ENCODE measurements at places on chromosomes 2 and 18.

- no peak for DNase-seq
Measured at GRCh38 chr2:22946553-22946952, 438.4 kb upstream of the KLHL29 start.

DNA sequence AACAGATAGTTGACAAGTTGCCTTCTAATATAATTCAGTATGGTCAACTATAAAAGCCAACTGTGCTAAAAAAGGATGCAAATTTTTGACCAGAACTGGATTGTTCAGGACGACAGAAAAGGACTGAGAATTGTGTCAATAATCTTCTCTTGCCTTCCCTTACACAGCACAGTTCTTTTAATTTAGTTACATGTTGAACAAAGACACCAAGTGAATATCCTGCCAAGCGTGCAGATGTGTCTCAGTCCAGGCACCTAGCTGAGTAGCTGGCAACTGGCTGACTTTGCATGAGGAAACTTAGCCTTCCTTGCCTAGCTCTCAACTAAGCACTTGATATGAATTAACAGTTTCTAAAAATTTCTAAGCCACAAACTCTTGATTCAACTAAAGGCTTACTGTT, 801.4 kb downstream of the BCL11A start:
- DNase-seq = no peak

DNA sequence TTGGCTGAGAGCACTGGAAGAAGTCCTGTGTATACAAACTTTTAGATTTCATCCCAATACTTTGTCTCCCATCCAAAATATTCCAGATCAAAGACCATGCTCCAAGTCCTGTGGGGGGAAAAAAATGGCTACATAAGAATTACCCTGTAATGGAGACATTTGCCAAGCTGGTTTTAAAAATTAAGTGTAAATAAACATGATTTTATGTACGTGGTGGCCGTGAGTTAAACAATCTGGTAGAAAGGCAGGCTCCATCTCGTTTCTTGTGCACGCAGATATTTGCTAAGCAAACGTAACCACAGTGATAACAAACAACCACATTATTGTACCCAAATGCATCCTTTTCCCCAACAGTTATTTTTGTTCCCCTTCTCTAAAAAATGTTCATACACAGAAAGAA, 176.4 kb downstream of the ZNF516 start:
- DNase-seq = no peak

GRCh38 chr2:142893241-142893640, 15.8 kb downstream of the KYNU start:
- DNase-seq = no peak

DNA sequence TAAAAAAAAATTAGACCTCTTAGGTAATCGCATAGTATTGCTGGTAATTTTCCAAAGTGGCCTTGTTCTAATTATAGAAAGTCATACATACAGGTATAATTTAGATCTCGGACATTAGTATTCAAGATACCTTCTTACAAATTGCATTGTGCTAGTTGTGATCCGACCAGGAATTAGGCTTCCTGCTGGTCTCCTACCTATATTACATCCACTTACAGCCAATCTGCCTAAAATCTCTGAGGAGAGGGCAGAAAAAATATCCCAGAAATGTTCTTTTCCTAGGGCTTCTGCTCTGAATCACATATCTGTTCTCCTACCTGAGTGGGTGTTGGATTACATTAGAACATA, 314.7 kb upstream of the GULP1 start:
- DNase-seq = no peak

- DNase-seq = peak; percentile 60
Measured at GRCh38 chr2:56801770-56802169, 618.0 kb downstream of the CCDC85A start.

DNA sequence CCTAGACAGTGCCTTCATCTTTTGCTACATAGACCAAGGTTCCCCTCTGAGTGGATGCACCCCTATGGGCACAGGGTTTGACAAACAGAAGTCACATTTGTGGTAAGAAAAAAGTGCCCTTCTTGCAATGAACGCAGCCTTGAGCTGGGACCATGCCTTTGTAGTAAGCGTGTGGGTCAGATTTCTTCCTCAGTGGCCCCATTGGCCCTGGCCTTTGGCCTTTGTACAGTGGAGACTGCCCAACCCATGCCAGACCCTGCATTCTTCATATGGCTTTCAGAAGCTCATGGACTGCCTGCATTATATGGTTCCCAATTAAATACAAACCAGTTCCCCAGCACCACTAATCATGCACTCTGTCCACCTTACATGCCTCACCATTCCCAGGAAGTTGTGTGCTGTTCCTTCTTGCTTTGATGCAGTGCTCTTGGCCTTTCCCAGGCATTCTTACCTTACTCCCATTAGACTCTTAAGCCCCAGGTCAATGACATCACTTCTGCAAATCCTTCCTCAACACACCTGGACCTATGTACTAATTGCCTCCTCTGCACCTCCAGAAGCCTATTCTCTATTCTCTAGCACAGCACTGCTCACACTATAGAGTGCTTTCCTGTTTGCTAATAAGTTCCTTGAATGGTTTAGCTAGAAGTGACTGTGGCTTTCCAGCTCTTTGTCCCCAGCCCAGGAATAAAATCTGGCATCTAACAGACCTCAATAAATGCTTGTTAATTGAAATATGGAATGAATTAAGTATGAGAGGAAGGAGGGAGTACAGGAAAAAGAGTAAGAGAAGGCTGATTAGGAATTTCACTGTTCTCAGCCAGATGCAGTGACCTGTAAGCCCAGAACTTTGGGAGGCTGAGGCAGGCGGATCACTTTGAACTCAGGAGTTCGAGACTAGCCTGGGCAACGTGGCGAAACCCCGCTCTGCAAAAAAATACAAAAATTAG, 60.2 kb downstream of the TMEM247 start:
- no peak for DNase-seq

- no peak for DNase-seq
Measured at GRCh38 chr2:54370405-54371104, 85.6 kb upstream of the SPTBN1 start.

DNA sequence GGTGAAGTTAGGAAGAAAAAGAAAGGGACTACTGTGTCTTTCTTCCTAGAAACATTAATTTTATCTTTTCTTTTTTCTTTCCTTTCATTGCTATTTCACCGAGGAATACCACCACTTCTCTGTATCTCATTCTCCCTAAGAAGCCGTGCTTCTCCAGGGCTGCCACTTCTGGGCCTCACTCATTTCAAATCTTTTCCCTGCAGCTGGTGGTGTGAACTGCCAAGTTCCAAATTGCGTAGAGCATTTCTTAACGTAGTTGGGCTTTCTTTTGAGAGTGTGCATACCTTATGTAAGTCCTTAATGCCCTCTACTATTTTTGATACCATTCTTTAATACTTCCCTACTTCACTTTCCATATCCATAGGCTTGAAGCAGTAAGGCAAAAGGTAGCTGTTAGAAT, 66.7 kb upstream of the CYP1B1 start:
- no peak for DNase-seq

- no peak for DNase-seq
Measured at GRCh38 chr2:37366773-37367172, 22.3 kb downstream of the QPCT start.

DNA sequence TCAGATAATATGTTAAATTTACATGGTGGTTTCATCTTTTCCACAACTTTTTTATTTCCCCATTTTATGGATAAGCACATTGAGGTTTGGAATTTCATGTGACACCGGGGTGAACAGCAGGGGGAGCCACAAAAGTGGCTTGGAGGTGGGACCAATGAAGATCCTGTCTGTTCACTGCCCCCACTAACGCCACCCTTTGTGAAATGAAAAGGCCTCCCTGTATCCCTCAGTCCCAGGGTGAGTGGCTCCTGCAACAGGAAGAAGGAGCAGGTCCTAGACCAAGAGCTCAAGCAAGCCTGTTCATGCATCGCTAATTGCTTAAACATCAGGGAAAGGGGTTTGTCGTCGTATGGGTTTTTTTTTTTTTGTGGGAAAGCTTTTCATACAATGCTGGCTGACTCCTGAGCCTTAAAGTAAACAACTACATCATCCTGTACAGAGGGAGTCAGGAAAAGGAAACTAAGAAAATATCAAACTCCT, 267.8 kb upstream of the EPAS1 start:
- no peak for DNase-seq

GRCh38 chr2:108280466-108280865, 8.2 kb upstream of the SULT1C2 start:
- no peak for DNase-seq

DNA sequence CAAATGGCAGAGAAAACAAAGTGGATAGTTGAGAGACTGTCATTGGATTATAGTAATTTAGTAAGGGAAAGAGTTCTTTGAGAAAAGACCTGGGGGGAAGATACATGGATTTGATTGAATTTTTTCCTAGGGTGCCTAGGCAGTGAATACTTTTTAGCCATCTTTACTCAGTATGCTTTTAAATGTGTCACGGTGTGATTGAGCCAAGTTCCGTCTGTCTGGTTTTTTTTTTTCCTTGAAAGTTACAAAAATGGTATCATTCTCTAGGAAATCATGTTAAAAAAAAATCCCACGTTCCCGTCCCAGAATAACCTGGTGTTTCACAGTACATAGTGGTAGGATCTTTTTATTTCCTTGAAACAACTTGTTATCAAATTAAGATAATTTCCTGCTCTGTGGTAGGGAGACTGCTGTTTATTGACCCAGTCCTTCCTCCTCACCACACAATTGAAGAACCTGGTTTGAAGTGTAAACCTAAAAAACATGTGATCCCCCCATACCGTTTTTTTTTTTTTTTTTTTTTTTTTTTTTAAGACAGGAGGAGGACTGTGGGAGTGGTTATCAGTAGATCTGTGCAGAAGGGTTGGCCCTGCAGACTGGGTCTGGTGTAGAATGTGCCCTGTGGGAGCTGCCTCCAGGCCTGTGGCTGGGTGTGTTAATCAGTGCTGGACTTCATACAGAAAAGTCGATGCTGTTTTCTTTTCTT, 55.1 kb downstream of the DGKD start:
- DNase-seq = no peak

GRCh38 chr2:57465067-57465466, 581.5 kb upstream of the VRK2 start:
- DNase-seq = no peak

- DNase-seq = no peak
Measured at GRCh38 chr18:48022021-48022420, 91.6 kb upstream of the SMAD2 start.

DNA sequence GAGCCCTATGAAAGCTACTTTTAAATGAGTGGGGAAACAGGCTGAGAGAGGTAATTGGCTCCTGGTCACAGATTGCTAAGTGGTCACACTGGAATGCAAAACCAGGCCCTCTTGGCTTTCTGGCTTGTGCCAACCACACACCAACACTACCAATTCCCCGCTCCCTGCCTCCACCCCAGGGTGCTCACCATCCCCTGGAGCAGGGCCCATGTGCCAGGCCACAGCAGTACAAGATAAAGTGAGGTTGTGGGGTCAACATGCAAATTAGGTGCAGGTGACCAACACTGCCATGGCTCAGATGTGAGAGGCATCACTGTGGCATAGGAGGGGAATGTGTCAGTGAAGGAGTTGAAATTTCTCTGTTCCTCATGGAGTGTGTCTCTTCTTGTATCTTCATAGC, 312.5 kb downstream of the MYCN start:
- DNase-seq = no peak

DNA sequence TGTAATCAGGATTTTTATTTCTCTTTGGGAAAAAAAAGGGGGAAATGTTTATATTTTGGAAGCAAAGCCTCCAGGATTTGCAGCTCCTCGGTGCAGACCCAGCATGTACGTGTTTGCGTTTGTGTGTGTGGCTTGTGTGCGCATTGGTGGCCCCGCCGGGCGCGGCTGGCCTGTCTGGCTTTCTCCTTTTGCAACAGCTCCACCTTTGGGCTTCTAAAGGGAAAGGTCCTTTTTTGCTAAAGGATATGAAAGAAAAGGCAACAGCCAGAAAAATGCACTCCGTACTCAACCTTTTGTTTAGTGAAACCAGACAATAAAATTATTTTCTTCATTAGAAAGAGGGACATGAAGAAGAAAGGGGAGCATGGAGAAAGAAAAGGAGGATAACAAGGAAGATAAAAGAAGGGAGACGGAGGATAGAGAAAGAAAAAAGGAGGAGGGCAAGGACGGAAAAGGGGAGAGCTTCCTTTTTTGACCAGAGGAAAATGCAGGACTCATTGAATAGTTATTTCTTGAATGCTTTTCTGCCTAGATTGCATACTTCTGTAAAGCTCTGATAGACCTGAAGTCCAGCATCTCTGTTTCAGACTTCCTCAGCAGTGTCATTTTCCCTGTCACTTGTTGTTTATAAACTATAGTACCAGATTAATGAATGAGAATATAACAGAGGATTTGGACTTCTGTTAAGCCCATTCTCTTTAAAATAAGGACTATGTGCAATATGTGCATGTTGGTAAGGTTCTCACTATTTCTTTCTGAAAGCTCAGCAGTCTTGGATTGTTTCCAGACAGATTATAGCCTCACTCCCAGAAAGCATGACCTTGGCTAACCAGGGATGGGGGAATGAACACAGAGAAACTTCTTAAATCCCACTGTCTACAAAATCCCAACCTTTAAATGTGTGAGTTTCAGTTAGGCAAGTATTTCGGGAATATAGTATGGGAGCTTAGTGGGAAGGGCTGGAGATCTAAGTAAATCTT, 563.1 kb upstream of the PIK3C3 start:
- DNase-seq = peak; percentile 37

DNA sequence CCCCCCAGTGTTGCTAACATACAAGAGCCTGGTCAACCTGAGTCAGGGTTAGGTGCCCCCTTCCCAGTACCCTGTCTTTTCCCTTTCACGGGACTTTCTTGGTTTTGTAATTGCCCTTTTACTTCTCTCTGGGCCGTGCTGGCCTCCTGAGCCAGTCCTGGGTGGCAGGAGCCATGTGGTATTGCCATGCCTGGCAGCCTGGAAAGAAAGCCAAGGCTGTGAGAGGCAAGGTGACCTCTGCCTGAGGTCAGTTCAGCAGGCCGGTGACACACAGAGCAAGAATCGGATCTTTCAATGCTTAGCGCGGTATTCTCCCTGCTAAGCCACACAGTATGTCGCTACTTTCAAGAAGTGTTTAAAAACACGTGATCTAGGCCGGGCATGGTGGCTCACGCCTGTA, 52.3 kb downstream of the C18orf63 start:
- DNase-seq = no peak

DNA sequence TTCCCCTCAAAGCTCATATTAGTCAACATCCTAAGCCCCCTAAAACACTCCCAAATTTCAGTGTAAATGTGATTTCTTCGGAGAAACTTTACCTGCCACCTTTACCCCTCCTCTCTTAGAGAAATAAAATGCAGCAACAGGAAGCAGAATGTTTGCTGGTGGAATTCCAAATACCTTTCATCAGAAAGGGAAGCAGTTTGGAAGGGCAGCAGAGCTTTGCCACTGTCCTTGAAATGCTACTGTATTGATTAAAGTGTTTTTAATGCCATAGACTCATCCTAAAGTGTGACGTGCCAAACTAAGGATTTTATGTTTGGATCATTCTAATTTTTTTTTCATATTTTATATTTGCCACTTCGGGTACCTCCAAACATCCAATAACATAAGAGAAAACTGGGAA, 480.1 kb downstream of the NRXN1 start:
- no peak for DNase-seq

All from HFFc6 (cell line).